Activated CD4-positive, alpha-beta T cell treated with anti-CD3 and anti-CD28 coated beads, Interleukin-2, amount 10 ng/mL, durations not matched to agents 24 days and 14 days (primary cell): ENCODE measurements at places on chromosomes 13 and 19.

- peak; percentile 74 for DNase-seq
Measured at GRCh38 chr13:40221460-40222201, 444.8 kb downstream of the FOXO1 start.

- no peak for DNase-seq
Measured at GRCh38 chr13:110921695-110922094, 6.8 kb upstream of the ANKRD10 start.

GRCh38 chr13:31835932-31836331 is 96.6 kb downstream of the RXFP2 start:
- DNase-seq = no peak

GRCh38 chr13:110648848-110649421 is 33.6 kb downstream of the NAXD start:
- no peak for DNase-seq

DNA sequence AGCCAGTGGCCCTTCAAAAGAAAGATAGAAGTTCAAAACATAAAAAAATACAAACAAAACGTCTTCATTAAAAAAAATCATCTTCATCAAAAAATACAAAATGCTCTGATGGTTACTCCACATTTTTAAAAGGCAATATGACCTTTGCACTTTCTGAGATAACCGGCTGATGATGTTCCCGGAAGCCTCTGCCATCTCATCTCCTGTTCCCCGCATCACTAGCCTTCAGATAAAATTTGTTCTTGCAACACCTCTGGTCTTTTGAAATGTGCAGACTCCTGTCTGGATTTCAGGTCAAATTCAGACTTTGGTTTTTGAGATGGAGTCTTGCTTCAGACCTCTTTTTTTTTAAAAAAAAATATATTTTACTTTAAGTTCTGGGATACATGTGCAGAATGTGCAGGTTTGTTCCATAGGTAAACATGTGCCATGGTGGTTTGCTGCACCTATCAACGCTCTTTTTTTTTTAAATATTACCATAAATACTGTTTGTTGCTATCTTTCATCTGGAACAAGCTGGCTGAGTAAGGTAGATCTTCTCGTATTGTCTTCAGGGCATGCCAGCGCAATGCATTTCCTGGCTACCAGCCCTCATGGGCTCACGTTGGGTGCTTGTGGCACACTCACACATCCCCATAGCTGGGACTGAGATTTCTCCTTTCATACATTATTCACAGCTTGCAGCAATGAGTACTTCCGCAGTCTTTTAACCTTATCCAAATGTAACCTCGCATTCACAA is 418.9 kb upstream of the ARGLU1 start:
- no peak for DNase-seq
